Iris pigment epithelial cell (primary cell): ENCODE measurements at places on chromosomes 13 and 19.

DNA sequence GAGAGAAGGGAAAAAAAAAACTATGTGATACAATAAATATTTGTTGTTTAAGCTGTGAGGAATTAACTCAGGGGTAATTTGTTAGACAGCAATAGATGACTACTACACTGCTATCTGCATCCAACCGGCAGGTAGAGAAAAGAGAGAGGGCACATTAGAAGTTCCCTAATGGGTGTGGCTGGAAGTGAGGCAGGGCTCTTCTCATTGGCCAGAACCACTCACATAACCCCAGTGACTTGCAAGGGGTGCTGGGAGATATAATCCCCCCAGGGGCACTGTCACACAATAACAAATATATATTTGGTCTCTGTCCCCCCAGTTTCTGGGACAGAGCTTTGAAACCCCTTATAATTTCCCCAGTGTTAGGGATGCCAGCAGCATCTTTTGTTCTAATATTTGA lies 24.3 kb downstream of the FGF21 start:
- DNase-seq, result no peak

DNA sequence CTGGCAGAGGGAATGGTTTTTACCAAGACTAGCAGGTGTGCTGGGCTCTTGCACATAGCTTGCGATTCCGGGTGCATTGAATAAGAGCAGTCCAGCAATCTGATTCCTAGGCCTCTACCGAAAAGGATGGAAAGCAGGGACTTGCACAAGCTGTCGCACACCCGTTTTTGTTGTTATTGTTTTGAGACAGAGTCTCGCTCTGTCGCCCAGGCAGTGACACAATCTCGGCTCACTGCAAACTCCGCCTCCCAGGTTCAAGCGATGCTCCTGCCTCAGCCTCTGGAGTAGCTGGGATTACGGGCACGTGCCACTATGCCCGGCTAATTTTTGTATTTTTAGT lies 5.5 kb downstream of the EBI3 start:
- DNase-seq, result no peak

- no peak for DNase-seq
These were observed 466.6 kb downstream of the SLITRK6 start for GRCh38 chr13:85332615-85333014.

- no peak for DNase-seq
These were observed 58.8 kb downstream of the RGCC start for GRCh38 chr13:41516166-41516565.

- peak; percentile 52 for DNase-seq
These were observed 18.0 kb downstream of the SLC5A5 start for GRCh38 chr19:17889609-17890214.

DNA sequence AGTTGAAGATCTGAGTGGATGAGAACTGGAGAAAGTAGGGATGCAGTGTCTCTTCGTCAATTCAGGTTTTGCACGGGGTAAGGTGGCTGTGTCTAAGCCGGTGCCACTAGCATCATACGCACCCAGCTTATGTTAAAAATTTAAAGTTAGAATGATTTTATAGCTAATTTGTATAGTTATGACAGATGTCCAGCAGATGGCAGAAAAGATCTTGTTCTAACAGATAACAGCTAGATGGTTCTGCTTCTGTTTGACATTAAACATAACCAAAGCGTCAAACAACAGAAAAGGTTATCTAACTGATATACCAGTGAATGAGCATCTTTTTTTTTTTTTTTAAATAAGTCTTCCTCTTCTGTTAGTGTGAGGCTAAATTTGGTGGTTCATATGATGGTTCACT lies 18.8 kb upstream of the EDDM13 start:
- peak; percentile 65 for DNase-seq

- DNase-seq, result no peak
These were observed 38.2 kb downstream of the TMTC4 start for GRCh38 chr13:100636441-100636840.

- no peak for DNase-seq
These were observed 30.4 kb downstream of the DHRS12 start for GRCh38 chr13:51773515-51773914.

DNA sequence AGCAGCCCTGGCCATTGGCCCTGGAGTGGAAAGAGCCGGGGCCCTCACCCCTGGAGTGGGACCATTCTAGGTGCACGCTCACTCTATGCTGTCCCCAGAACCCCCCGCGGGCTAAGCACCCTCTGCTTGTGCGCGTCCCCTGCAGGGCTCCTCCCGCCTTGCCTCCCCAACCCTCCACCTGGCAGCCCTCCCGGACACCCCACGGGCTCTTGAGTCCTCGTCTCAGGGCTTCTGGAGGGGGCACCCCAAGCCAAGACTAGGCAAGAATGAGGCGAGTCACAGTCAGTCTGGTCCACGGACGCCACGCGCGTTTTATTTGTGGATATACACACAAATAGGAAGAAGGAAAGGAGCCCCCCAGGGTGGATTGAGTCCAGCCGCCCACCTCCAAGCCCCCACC lies 7.0 kb upstream of the TMEM161A start:
- no peak for DNase-seq

DNA sequence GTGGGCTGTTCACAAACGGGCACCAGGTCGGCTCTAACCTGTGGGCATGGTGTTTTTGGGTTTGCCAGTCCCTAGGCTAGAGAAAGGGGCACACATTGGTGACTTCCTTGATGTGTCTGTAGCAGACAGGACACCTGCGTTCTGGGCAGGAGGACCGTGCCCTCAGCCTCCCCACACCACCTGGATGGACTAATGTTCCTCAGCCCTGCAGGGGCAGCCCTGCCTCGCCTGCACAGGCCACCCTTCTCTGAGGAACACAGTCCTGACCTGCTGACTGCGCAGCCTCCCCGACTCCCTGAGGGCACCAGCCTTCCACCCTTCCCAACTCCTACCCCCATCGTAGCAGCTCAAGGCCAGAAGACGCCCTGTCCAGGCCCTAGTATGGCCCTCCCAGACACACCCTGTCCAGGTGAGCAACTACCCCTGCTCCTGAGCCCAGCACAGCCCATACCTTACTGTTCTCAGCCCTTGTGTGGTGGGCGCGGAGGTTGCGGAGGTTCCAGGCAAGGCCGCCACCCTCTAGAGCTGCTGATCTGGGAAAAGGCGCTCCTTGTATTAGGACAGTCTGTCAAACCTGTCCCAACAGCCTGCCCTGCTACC lies 55.7 kb downstream of the GGACT start:
- no peak for DNase-seq

- no peak for DNase-seq
These were observed 79.2 kb upstream of the LRCH1 start for GRCh38 chr13:46473806-46474205.
